ENCODE measurements at places on chromosomes 13 and 19. TPM values are rescaled to one million over a fixed set of nuclear protein-coding genes. Genes with fewer than 3 reads are reported as not detected.

DNA sequence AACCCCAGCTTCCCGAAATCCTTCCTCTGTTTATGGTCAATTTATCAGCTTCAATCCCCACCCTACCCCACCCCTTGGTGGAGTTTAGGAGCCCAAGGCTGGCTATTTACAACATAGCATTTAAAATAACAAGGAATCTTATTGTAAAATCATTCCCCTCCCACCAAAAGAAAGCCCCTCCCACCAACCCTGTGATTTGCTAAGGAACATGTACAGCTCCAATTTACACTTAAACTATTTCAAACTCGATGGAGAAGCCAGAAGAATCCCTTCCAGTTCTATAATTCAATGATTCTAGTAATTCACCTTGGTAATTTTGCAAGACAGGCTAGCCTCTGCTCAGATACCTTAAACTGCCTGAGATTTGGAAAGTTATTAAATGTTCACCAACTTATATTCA, 3.0 kb downstream of the LATS2 start:
- no peaks in the 10 kb centered on the region for H3K27me3 ChIP-seq
- H3K4me1 ChIP-seq = peaks cover 73% of the 10 kb centered on the region
- peak overlapping the region; percentile 77 for H3K27ac ChIP-seq
- H3K36me3 ChIP-seq = no peaks in the 10 kb centered on the region

DNA sequence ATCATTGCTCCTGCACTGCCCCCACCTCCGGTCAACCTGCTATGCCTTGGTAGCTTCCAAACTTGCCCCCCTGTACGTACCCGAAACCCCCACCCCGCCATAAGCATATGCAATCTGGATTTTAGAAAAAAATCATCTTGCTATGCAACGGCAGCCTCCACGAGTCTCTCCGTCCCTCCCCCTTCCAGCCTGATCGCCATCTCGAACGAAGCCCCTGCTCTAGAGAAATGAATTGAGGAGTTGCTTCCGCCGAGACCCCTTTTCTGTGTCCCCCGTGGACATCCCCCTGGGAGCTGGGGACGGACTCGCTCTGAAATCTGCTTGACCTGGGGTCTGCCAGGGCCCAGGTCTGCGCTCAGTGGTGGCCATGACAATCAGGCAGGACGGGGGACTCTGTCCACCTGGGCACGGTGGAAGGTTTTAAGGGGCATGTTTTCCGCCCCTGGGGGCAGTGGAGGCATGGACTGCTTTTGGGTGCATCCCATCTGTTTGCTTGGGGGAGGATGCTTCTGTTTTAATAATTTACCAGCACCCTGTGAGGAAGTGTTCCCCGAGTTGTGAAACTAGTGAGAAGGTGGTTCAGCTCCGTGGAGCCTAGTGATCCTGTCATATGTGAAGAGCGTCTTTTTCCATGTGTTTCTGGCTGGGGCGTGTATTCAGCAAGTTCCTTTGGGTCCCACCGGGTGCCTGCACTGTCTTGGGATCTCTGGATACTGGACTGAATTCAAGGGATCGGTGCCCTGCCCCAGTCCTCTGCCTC, 1.0 kb downstream of the KDM4B start:
- peaks cover 50% of the 10 kb centered on the region for H3K4me1 ChIP-seq
- peak overlapping the region; percentile 91 for H3K4me3 ChIP-seq
- no peaks in the 10 kb centered on the region for H3K27me3 ChIP-seq
- no peaks in the 10 kb centered on the region for H3K36me3 ChIP-seq
- no peak for DNase-seq

DNA sequence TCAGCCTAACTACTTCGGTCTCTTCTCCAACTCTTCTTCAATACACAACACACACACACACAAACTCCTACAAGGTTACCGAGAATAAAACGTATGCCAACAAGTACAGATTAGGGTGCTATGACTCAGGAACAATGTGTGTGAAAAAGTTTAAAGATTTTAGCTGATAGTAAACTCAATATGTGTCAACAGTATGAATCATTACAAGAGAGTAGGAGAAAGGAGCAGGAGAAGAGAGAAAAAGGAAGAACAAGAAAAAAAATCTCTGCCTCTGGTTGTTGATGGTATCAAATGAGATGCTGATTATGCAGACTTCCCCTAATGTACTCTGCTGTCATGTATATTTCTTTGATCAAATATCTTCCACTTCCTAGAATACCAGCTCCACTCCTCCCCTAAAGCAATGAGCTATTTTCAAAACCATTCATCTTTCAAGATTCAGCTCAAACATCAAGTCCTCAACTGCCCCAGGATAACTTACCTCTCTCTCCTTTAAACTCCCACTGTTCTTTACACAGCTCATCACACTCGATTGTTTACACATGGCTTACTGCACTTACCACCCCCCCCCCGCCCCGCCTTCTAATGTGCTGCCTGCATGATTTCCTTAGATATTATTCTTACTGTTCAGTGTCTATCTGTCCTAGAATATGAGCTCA, 95.6 kb downstream of the FAM216B start:
- H3K36me3 ChIP-seq = no peaks in the 10 kb centered on the region
- no peaks in the 10 kb centered on the region for H3K4me1 ChIP-seq
- no peaks in the 10 kb centered on the region for H3K27me3 ChIP-seq
- H3K27ac ChIP-seq = no peak overlapping the region
- no peak overlapping the region for H3K4me3 ChIP-seq
- DNase-seq = no peak

- H3K27me3 ChIP-seq = no peaks in the 10 kb centered on the region
- DNase-seq = no peak
- H3K36me3 ChIP-seq = no peaks in the 10 kb centered on the region
- H3K4me3 ChIP-seq = peak within 1 kb of the TSS; percentile 93
These were observed at the start of gene MISP3 for GRCh38 chr19:14072535-14073260. TSS of gene MISP3 (plus strand) at chr19:14072786. CDS start at chr19:14073310, 524 bp downstream.

DNA sequence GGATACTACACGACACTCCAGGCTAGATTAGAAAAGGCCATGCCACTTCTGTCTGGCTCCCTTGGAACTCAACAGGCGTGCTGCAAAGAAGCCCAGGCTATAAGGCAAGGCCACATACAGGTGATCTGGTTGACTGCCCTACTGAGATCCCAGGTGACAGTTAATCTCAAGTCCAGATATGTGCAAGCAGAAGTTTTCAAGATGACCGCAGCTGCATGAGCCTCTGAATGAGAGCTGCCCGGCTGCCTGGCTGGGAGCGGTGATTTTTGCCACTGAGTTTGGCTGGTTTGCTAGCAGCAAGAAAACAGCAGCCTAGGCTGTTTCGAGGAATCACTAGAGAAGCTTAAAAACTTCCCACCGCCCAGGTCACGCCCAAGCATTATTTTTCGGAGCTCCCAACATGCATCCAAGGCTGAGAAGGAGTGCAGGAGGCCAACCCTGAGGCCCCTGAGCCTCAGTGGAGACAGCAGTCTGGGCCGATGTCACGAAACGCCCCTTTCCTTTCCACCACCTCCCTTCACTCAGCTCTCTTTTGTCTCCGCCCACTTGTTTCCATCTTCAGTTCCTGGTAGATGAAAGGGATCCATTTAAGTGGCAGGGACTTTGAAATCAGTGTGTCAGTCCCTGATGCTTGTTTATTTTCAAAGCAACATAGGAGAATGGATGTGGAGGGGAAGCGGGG, 14.0 kb upstream of the URI1 start:
- no peaks in the 10 kb centered on the region for H3K36me3 ChIP-seq
- H3K27me3 ChIP-seq = no peaks in the 10 kb centered on the region
- H3K4me3 ChIP-seq = no peak overlapping the region
- H3K27ac ChIP-seq = no peak overlapping the region

DNA sequence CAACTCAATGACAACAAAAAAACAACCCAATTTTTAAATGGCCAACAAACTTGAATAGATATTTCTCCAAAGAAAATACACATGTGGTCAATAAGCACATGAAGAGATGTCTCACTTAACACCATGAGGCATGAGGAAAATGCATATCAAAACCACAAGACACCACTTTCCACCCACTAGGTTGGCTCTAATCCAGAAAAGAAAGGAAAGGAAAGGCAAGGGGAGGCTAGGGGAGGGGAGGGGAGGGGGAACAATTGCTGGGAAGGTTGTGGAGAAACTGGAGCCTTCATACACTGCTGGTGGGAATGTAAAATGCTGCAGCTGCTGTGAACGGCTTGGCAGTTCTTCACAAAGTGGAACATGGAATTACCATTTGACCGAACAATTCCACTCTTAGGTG, 854.3 kb downstream of the UQCRFS1 start:
- no peak overlapping the region for H3K4me3 ChIP-seq
- no peaks in the 10 kb centered on the region for H3K4me1 ChIP-seq
- no peak for DNase-seq
- no peaks in the 10 kb centered on the region for H3K36me3 ChIP-seq

GRCh38 chr19:44794610-44795009, 14.3 kb upstream of the BCAM start:
- no peaks in the 10 kb centered on the region for H3K36me3 ChIP-seq
- H3K4me1 ChIP-seq = peaks cover 14% of the 10 kb centered on the region
- H3K27ac ChIP-seq = no peak overlapping the region
- no peak overlapping the region for H3K4me3 ChIP-seq

DNA sequence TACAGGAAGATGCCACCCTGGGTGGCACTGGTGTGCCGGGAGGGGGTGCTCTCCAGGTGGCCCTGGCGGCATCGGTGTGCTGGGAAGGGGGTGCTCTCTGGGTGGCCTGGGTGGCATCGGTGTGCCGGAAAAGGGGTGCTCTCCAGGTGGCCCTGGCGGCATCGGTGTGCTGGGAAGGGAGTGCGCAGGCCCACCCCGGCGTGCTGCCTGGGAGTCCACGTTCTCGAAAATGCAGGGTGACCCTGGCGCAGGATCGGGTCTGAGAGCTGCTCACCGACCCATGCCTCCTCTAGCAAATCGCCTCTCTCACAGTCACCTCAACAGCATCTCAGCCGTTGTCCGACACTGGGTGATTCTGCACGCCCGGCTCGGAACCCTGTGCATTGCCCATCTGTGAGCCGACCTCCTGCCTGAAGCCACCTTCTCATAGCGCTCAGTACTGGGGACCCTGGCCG, 36.4 kb downstream of the RASA3 start:
- H3K27me3 ChIP-seq = no peaks in the 10 kb centered on the region
- peaks cover 25% of the 10 kb centered on the region for H3K4me1 ChIP-seq
- H3K27ac ChIP-seq = no peak overlapping the region
- no peaks in the 10 kb centered on the region for H3K36me3 ChIP-seq

GRCh38 chr19:40567040-40567749, 9.5 kb upstream of the SHKBP1 start:
- peaks cover 6% of the 10 kb centered on the region for H3K4me1 ChIP-seq
- peak overlapping the region; percentile 46 for H3K4me3 ChIP-seq
- peaks cover 40% of the 10 kb centered on the region for H3K27me3 ChIP-seq
- DNase-seq = no peak
- H3K36me3 ChIP-seq = no peaks in the 10 kb centered on the region

DNA sequence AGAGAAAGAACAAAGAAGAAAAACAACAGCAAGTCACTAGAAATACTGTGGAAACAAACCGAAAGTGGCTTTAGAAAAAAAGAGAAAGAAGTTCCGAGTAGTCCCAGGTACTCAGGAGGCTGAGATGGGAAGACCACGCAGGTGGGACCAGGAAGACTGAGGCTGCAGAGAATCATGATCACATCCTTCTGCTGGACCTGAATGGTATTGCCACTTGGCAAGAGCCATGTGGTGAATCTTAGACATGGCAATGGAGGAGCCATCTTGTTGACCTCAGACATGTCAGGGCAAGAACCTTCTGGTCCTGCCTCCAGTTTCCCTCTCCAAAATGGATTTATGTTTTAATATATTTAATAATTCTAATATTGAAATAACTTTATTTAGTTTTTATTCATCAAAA, 37.4 kb upstream of the ZNF724 start:
- H3K4me3 ChIP-seq = no peak overlapping the region
- H3K27ac ChIP-seq = no peak overlapping the region
- H3K36me3 ChIP-seq = no peaks in the 10 kb centered on the region
- no peaks in the 10 kb centered on the region for H3K27me3 ChIP-seq

DNA sequence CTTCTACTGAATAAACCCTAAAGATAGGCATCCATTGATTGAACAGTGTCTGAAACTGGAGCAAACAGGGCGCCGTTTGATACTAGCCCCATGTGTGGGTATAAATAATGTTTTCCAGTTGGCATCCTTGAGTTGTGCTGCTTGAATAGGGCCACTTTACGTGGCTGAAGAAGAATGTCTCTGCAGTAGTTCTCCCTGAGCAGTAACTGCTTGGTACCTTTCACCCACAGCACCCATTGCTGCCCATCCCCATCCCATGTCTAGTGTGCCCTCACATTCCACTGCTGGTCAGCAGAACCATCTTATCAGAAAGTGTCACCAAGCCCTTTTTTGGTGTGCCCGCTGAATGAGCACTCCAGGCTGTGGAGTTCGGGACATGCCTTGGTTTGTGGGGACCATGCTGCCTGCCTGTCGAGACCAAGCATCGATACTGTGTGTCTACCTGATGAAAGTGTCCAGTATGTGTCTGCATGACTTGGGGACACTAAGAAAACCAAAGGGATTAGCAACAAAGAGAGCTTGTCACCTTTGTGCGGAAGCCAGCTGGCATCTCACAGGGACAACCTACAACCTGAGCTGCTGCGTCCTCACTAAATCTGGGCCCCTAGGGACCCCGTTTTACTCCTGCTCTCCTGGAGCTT, 162.0 kb downstream of the TM9SF2 start:
- DNase-seq = no peak
- no peak overlapping the region for H3K4me3 ChIP-seq
- no peak overlapping the region for H3K27ac ChIP-seq
- H3K36me3 ChIP-seq = no peaks in the 10 kb centered on the region

GRCh38 chr19:10587022-10587838, at the start of gene AP1M2:
TSS of gene AP1M2 (minus strand) at chr19:10587312. CDS start at chr19:10587231, 81 bp downstream.
- no peaks in the 10 kb centered on the region for H3K4me1 ChIP-seq
- H3K27ac ChIP-seq = no peak within 1 kb of the TSS
- DNase-seq = no peak
- peaks cover 24% of the 10 kb centered on the region for H3K27me3 ChIP-seq

GRCh38 chr19:1090731-1091543, 4.2 kb downstream of the POLR2E start:
- no peaks in the 10 kb centered on the region for H3K27me3 ChIP-seq
- H3K4me3 ChIP-seq = no peak overlapping the region
- no peak overlapping the region for H3K27ac ChIP-seq
- no peak for DNase-seq
- H3K4me1 ChIP-seq = peaks cover 31% of the 10 kb centered on the region

DNA sequence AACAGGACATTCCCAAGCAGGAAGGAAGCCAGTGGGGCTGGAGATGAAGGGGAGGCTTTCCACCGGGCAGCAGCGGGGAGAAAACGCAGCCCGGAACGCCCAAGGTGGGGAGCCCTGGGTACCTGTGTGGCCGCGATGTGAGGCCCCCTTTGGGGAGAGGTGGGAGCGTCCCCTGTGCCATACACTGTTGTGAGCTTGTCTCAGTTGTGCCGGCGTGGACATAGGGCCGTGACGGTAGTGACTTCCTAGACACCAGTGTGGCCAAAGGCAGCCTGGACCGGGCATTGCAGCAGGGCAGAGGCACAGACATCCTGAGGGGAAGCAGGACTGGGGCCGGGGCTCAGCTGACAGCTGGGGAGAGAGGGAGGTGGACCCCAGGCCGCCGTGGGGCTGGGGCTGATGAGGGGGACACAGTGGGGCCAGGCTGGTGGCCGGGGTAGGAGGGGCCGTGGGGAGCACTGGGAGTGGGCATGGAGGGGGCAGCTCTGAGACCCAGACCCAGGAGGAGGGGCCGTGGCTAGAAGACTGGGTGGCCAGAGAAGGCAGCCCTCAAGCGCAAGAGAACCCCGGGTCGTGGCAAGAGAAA, 38.5 kb upstream of the TFDP1 start:
- H3K36me3 ChIP-seq = peaks cover under 1% of the 10 kb centered on the region
- no peaks in the 10 kb centered on the region for H3K27me3 ChIP-seq
- peak overlapping the region; percentile 13 for H3K4me3 ChIP-seq
- DNase-seq = no peak
- peaks cover 13% of the 10 kb centered on the region for H3K4me1 ChIP-seq

The ENOX1 gene
- 3.5 TPM for total RNA-seq

The CCDC8 gene
- 0.63 TPM for total RNA-seq

The TTYH1 gene
- 0.41 TPM for total RNA-seq

The CCDC194 gene
- total RNA-seq = not detected

The UBXN6 gene
- 93.8 TPM for total RNA-seq

The MBD3L3 gene
- not detected for total RNA-seq

The TNNI3 gene
- 1.6 TPM for total RNA-seq

The CD209 gene
- total RNA-seq = 1.0 TPM

The ZNF784 gene
- total RNA-seq = 8.2 TPM

The CD37 gene
- 8.5 TPM for total RNA-seq

The OVOL3 gene
- not detected for total RNA-seq

All from gastrocnemius medialis (tissue), 4 donors.